Thymus (tissue), 14 donors: ENCODE measurements at places on chromosomes 11 and 22.

DNA sequence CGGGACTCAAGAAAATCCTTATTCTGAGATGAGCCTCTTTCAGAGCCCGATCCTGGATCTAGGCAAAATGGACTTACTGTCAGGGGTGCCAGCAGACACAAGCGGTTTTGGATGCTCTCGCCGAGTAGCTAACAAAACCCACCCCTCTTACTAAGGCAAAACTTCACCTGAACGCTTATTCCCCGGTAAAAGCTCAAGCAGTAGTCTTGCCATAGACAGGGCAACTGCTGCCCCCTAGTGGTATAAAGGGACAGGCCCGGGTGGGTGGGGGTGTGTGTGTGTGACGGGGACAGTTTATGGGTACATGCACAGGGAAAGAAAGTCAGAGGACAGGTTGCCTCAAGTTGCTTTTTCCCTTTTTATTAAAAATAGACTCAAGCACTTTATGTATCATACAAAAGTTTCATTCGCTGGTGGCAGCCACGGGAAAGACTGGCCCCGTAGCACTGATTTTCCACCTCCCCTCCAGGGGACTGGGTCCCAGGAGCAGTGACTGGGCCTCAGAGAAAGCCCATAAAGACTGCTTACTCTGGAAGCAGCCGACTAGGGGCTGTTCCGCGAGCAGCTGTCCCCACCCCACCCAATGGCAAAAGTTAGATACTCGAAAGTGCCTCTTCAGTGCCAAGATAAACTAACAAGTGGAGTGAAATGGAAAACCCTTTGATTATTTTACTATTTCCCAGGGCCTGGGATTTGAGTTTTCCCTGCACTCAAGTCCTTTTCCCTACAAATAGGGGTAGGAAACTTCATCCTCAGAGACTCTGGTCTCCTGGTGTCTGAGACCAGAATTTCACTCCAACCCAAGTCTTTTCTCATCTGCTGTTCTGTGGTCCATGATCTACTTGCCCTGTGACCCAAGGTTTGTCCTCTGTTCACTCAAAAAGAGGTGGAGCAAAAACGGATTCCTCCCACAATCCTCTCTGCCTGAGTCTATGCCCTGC lies 4.7 kb downstream of the YPEL4 start:
- DNase-seq: peak; percentile 92

- no peak for DNase-seq
Measured at GRCh38 chr11:66810576-66811185, 32.6 kb upstream of the RCE1 start.

GRCh38 chr11:108370990-108371389 lies 96.3 kb downstream of the C11orf65 start:
- no peak for DNase-seq

- DNase-seq: no peak
Measured at GRCh38 chr11:73394416-73395296, 18.5 kb downstream of the RELT start.

- DNase-seq: no peak
Measured at GRCh38 chr11:13720940-13721339, 52.5 kb downstream of the FAR1 start.

- DNase-seq: no peak
Measured at GRCh38 chr11:95455228-95455970, 224.4 kb upstream of the SESN3 start.

GRCh38 chr11:14907411-14908213 lies 15.6 kb upstream of the CYP2R1 start:
- DNase-seq: peak; percentile 60

GRCh38 chr22:19565382-19566278 lies 41.4 kb upstream of the CLDN5 start:
- no peak for DNase-seq

DNA sequence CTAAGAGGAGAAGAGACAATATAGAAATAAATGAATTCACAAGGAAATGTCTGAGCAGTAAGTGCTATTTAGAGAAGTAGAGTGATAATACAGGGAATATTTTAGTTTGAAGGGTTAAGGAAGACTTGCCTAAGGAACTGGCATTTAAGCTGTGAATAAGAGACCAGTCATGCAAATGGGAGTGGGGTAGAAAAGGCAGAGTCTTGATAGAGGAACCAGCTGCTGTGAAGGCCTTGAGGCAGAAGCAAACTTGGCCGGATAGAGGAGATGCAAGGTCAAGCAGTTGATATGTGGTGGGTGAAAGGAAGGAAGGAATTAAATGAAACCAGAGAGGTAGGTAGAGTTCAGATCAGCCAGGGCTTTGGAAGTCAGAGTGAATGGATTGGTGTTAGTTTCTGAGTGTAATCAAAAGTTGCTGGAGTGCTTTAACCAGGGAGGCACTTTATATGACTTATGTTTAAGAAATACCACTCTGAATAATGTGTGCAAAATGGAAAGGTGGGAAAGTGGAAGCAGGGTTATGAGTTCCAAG lies 198.4 kb upstream of the SESN3 start:
- DNase-seq: no peak

- DNase-seq: no peak
Measured at GRCh38 chr11:33622806-33623205, 77.8 kb downstream of the C11orf91 start.

GRCh38 chr22:40334060-40334459 lies 12.2 kb upstream of the ADSL start:
- no peak for DNase-seq

- no peak for DNase-seq
Measured at GRCh38 chr11:120302001-120302805, 22.9 kb upstream of the TLCD5 start.

- DNase-seq: no peak
Measured at GRCh38 chr11:65821107-65821506, 12.7 kb upstream of the SNX32 start.

GRCh38 chr11:20125927-20126326 lies 34.3 kb downstream of the DBX1 start:
- no peak for DNase-seq

- no peak for DNase-seq
Measured at GRCh38 chr22:46405901-46406300, 70.4 kb downstream of the TRMU start.

GRCh38 chr22:23682077-23682476 lies 8.7 kb upstream of the RGL4 start:
- no peak for DNase-seq

- no peak for DNase-seq
Measured at GRCh38 chr22:50061141-50061823, 3.2 kb upstream of the TTLL8 start.

DNA sequence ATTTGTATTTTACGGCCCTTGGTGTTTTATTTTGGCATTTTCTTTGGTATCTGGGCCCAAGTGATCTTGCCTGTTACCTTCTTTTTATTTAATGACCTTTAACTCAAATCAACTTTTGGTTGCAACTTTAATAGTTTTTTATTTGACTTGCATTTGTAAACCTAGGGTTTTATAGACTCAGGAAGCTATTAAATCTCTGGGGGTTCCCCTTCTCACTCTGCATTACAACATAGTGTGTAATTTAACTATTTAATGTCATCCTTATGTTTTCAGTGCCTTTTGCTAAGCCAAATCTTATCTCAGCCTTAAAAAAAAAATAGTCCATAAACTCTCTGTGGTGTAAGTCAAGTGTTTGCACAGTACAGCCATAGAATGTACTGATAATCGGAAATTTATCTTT lies 3.4 kb downstream of the FJX1 start:
- DNase-seq: no peak

- no peak for DNase-seq
Measured at GRCh38 chr11:10388101-10388500, 67.0 kb upstream of the AMPD3 start.

GRCh38 chr22:17443405-17444203 lies 74.3 kb downstream of the CECR2 start:
- DNase-seq: no peak

DNA sequence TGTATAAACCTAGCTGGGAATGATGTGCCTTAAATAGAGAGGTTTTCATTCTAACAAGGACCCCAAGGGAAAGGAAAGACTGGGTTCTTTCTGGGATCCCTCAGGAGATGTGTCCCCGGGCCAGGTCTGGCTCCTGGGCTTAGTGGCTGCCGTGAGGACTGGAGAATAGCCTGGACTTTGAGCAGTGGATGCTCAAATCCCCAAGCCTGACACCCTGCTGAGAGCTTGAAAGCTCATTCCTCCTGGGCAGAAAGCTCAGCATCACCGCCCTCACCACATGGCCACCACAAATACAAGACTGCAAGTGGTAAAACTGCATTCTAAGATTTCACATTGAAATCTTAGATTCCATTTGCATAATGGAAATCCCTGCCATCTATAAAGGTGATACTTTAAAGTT lies 79.4 kb upstream of the NARS2 start:
- DNase-seq: no peak

DNA sequence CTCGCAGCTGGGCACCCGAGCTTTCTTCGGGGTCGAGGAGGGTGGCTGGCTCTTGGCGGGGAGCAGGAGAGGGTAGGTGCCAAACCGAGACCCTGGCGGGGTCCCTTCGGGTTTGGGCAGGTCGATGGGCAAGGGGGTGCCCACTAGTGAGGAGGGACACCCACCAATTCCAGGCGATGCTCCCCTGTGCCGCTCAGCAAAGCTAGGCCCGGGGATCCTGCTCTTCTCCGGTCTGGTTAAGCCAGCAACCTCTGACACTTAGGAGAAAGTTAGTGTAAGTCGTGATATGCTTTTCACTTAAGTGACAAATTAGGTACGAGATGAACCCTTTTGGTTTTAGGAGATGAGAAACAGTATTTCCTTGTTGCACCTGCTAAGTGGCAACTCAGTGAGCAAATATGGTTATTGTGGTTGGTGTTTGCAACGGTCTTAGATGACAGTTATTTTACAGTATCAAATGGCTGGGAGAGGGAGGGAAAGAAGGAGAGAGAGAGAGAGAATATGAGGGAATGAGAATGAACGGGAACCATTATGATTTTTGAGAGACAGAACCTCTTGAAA lies 565 bp downstream of the NUCB2 start:
- peak; percentile 62 for DNase-seq

GRCh38 chr11:20160425-20161229 lies at the start of gene DBX1:
Gene DBX1, minus strand, starts transcription at chr11:20160475. Its CDS starts 151 bp downstream, at chr11:20160324.
- no peak for DNase-seq

GRCh38 chr11:78211565-78211964 lies 22.8 kb downstream of the USP35 start:
- DNase-seq: no peak

DNA sequence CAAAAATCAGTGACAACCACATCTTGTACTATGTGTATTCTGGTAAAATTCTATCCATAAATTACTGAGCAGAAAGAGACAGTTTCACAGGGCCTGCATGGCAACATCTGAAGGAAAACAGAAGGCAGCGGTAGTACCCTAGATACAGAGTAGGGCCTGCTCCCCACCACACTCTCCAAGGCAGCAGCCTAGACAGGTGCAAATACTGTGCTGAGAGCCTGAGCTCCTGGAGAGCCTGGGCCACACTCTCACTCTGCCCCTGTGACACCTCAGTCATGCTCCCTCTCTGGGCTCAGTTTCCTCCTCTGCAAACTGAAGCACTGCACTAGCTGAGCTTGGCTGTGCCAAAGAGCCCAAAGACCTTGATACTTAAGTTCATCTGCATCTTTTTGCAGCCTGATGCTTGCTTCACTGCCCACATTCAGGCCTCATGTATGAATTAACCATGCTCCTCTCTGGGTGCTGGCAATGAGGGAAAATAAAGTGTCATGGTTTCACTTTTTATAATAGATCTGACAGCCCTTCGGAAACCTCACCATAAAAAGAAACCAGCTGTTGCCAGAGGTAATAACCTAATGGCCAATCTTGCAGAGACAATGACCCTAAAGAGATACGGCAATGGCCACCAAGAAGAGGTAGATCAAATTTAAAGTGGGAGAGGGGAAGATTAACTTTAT lies 104.7 kb downstream of the PLEKHA7 start:
- DNase-seq: no peak

DNA sequence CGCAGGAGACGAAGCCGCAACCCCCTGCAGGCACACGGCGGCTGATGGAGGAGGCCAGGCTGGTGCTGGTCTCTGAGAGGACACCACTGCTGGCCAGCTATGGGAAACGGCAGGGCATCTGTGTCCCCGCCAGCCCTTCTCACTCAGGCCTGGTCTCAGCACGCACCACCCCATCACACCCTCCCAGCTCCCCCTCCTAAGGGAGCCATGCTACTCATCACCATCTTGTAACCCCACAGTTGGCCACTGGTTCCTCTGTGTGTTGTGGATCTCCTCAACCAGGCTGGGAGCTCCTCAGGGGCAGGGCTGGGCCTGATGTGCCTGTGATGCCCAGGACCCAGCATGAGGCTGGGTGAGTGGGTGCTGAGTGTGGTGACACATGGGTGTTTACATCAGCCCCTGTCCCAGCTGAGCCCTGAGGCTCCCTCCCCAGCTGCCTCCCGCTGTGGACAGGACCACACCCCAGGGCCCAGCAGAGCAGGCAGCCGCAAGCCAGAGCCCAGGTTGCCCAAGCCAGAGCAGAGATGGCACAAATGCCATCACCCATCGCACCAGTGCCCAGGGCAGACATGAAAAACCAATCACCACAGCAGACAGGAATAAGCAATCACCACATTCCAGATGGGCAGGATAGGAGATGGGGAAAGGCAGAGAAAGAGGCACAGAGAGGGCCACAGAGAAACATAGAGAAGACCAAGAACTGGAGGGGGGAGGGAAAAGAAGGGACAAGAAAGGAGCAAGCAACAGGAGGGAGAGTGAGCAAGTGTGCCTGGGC lies 8.2 kb downstream of the ARVCF start:
- no peak for DNase-seq

DNA sequence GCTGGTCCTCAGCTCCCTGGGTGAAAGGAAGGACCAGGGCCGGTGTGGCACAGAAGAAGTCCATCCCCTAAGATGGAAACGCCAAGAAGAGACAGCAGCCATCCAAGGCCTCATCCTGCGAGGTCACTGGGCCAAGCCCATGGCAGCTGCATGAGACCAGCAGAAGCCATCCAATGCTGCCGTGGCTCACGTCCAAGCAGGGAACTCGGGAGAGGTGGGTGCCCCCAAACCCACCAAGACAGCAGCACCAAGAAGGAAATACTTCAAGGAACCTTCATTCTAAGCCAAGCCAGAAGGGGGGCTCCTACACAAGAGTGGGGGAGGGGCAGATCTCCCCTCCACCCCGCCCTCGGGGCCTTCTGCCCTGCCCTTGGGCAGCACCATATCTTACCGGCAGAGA lies 49.6 kb downstream of the IGSF9B start:
- no peak for DNase-seq

DNA sequence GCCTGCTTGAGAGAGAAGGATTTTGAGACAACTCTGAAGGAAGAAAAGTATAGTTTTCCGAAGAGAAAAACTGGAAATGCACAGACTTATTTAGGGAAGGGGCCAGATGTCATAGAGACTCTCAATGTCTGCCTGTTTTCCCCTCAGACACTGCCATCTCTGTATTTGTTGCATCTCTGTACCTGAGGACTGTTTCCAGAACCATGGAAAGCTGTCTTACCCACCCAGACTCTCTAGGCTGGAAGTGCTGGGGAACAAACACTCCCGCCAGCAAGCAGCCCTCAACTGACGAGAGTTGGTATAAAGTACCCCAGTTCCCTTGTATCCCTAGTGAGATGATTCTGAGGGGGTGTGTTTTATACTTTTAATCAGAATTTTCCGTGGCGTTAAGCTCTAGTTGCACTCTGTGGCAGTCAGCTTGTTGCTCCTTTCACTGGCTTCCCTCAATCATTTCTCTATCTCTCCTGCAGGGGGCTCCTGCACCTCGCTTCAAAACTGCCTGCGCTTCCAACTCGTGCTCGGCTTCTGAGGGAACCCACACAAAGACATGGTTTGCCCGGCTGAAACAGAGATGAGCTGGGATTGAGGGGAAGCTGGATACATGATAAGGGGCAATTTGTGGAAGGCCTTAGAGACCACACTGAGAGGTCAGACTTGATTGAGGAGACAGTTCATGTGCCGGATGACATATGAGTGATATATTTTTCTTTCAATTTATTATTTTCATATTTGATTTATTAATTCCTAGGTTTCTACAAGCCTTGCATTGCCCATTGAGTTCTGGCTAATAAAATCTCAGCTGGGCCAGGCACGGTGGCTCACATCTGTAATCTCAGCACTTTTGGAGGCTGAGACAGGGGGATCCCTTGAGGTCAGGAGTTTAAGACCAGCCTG lies 36.9 kb upstream of the CLPB start:
- DNase-seq: peak; percentile 23
